ENCODE measurements at places on chromosomes 5 and 9.

GRCh38 chr5:6718161-6718681 lies 5.0 kb downstream of the TENT4A start:
- no peak for DNase-seq

DNA sequence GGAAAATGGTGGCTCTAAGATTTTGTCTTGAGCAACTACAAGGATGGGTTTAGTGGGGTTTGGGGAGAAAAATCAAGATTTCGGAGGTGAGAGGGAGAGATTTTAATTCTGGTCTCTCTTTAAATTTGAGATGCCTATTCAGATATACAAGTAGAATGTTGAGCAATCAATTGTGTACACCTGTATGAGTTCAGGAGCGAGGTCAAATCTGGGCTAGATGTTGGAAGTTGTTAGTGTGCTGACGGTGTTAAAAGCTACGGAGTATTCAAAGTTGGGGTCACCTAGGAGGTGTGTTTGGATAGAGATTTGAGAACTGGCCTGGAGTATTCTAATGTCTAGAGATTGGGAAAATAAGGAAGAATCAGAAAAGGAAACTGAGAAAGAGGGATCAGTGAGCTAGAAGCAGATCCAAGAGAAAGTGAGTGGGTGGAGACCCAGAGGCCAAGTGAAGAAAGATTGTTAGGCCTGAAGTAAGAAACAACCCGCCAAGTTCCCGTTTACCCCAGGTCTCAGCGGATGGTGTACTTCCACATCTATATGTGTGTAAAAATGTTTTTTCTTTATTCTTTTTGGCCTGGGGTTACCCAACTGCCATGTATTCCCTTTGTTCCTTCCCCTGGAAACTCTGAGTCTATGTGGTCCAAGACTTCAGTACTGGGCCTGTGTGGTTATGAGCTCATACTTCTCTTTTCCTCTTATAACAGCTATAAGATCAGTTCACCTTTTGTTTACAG lies 11.9 kb upstream of the ARHGAP26 start:
- DNase-seq: no peak

DNA sequence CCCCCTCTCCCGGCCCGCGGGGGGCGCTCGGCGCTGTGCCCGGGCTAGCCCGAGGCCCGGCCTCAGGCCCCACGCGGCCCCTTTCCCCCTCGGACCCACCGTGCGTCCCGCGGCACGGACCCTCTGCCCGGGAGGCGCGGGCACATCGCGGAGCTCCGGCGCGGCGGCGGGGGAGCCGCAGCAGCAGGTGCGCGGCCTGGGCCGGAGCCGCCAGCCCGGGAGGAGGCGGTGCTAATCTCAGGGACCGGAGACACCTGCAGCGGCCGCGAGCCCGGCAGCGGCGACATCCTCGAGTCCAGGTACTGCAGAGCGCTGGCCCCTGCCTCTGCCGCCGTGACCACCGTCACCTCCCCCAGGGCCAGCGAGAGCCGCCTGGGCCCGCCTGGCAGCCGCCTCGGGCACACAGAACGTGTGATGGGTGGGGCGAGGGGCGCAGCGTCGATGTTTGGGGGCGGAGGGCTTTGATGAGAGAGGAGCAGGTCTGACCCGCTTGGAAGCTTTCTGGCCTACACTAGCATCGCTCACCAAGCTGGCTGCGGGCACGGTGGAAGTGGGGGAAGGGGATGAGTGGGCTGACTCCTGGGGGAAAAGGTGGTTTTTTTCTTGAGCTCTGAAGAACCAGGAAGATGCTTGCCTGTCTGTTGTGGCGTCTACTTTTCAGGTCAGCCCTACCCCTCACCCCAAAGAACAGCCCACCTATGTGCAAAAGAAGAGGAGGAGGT lies 524 bp downstream of the CYFIP2 start:
- DNase-seq: peak; percentile 76

GRCh38 chr9:4114569-4115505 lies 185.0 kb downstream of the GLIS3 start:
- no peak for DNase-seq

DNA sequence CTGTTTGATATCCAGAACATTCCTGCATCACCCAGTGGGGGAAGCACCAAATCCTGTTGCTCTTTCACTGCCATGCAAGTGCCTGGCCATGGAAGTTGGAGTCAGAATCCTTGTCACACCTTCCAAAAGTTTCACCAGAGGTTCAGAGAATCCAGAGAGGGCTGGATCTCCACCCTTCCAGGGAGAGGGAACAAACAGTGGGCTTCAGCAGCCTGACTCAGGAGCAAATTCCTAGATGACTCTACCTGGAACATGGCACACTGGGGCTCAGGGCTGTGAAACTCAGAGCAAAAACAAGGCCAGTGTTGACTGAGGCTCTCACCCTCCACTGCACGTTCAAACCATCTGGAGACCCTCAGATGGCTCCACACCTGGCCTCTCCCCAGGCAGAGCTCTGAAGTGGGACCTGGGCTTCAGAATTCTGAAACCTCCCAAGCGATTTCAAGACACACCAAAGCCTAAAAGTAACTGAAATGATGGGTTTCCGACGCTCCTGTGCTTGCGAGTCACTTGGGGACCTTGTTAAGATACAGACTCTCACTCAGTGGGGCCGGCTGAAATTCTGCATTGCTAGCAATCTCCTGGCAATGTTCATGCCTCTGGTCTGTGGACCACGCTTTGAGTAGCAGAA lies 205.9 kb downstream of the AUH start:
- no peak for DNase-seq

Data from activated CD4-positive, alpha-beta T cell treated with anti-CD3 and anti-CD28 coated beads for 36 hours (primary cell).